ENCODE measurements at places on chromosomes 4 and X.

GRCh38 chrX:17859609-17860178, 1.4 kb downstream of the RAI2 start:
- no peak for DNase-seq

DNA sequence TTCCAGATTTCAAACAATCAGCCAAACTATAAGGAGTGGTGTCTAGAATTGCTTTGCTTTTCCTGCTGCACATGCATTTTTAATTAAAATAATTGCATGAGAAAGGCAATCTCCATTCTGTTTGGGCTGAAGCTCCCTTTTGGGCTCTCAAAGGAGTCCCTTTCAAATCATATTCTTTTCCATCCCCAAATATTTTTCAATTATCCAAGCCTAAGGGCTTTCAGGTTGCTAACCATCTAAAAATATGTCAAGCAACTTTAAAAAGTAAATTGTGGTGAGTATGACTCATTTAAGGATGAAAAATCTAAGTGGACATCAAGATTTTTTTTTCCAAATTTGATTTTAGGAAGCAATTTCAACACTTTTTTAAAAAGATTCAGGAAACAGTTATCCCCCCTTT, 28.4 kb downstream of the PIR start:
- DNase-seq: no peak

- no peak for DNase-seq
Measured at GRCh38 chr4:184755278-184755677, 21.4 kb upstream of the CENPU start.

GRCh38 chrX:1852082-1852481, 237.2 kb downstream of the ASMT start:
- DNase-seq: no peak

DNA sequence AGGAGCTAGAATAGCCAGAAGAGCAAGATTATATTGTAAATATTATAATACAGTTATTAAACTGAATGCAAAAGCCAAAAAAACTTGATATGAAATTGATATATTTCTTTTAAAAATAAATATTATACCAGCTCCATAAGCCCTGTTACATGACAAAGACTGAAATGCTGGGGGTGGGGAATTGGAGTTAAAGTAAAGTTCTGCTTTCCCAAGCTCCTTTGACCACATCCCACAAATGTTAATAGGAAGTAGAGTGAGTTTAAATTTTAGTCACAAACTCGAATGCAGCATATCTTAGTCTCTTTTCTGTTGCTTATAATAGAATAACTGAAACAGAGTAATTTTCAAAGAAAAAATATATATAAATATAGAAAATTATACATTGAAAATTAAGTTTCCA, 46.9 kb upstream of the NFKB1 start:
- DNase-seq: no peak

GRCh38 chrX:63784902-63785707, at the start of gene ARHGEF9:
Gene ARHGEF9, minus strand, starts transcription at chrX:63785214. Its CDS starts 69 bp downstream, at chrX:63785145.
- no peak for DNase-seq

DNA sequence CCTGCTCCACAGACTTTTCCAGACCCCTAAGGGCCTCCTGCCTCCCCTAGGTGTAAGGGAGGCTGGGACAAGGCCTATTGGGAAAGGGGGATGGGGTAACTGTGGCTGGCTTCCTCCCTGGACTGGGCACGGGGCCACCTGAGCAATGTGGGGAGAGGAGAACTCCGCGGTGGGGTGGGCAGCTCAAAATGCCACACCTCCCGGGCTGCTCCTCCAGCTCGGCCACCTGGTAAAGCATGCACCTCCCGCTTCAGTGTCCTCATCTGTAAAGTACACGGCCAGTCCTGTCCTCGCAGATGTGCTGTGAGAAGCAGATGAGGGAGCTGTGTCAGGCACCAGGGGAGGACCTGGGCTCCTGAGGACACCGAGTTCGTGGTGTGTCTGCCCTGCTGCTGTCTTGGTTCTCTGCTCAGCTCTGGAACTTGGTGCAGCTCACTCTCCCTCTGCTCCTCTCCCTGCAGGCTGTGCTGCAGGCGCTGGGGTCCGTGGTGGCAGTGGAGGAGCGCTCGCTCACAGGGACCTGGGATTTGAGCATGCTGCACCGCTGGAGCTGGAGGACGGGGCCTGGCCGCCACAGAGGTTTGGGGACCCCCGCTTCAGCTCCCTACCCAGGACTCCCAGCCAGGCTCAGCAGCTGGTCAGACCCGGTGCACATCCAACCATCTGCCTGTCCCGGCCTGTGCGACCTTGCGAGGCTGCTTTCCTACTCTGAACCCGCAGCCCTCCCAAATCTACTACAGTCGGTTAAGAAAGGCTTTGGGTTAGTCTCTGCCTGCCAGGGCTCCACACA, 20.8 kb upstream of the MRFAP1 start:
- DNase-seq: no peak

DNA sequence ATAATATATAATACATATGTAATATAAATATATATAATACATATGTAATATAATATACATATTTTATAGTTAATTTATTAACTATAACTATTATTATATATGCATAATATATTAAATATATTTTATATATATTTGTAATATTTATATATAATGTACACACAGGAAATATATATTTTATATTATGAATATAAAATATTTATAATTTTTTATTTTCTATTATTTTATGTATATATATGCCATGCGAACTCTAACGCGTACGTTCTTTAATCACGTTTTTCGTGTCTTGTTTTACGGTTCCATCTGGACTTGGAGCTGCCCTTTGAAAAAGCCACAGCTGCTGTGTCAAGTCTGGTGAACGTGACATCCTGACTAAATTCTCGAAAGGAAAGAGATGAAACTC, 332.1 kb downstream of the ASMT start:
- DNase-seq: no peak

DNA sequence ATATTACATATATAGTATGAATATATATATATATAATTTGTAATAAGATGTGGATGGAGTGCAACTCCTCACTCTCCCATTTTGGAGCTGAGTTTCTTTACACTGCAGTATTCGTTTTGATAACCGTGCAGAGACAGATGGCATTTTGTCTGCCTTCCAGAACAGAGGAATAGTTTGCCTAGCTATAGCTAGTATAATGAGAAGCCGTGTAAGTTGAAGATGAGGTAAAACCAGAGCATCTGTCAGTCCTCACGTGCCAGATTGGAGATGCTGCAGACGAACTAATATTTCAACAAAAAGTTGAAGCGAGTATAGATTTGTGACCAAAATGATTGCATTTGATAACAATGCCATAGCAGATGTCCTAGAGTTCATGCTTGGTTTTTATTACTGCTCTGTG, 180.6 kb downstream of the FMR1NB start:
- DNase-seq: no peak

DNA sequence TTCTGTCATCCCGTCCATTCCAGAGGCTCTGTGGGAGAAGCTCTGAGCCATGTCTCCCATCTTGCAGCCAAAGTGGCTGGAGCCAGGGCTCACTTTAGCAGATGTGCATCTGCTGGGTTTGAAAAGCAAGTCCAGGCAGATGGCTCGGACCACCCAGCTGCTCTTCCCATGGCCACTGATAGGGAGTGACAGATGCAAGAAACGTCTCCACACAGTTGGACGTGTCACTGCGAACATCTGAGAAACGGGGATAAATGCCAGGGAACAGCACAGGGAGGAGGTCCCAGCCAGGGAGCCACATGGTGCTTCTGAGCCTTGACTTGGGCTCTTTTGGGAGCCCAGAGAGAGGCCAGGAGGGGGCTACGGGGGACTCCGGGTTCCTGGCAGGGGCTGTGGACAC, 242.3 kb downstream of the AFAP1 start:
- DNase-seq: no peak

- no peak for DNase-seq
Measured at GRCh38 chr4:89259301-89260028, 48.1 kb downstream of the GPRIN3 start.

- no peak for DNase-seq
Measured at GRCh38 chr4:555566-556275, 20.4 kb downstream of the TMEM271 start.

GRCh38 chrX:50609796-50610195, 139.2 kb upstream of the DGKK start:
- no peak for DNase-seq

- DNase-seq: no peak
Measured at GRCh38 chr4:18975916-18976808, 954.6 kb upstream of the LCORL start.

DNA sequence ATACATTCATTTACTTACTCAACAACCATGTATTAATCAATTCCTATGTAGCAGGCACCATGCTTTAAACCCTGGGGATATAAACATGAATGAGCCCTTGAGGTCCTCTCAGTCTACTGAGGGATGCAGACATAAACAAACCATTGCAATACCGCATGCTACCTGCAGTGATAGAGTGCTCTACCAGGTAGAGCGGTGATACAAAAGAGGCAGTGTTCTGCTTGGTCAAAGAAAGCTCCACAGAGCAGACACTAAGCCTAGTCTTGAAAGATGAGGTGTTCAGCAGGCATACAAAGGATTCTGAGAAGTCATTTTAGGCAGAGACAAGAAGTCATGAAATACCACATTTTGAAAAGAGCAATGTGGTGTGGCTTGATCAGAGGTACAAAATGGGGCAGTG, 26.9 kb upstream of the AMOT start:
- no peak for DNase-seq

- DNase-seq: no peak
Measured at GRCh38 chr4:120088507-120088906, 21.9 kb upstream of the MAD2L1 start.

DNA sequence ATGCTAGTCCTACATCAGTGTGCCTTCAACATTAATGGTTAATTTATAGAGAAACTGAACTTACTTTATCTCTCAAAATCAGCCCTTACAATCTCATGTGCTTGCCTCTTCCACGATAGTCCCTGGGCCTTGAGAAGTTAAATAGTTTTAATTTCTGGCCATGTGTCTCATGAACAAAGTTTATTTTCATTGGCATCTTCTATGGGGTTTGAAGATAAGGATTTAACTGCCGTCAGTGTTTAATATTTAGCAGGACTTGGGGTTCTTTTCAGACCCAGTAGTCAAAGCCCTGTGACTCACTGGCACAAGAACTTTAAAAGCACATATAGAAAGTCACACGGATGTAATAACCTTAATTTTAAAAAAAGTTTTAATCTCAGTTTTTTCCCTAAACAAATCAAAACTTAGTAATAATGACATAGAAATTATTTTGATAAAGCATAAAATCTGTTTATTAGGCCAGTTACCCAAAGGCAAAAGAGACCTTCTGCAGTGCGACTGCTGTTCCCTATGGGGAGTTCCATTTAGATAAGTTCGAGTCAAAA, 10.1 kb upstream of the MPP1 start:
- DNase-seq: no peak

GRCh38 chr4:12071316-12071715, 642.6 kb upstream of the HS3ST1 start:
- no peak for DNase-seq

GRCh38 chrX:95884186-95884585, 800.5 kb upstream of the DIAPH2 start:
- DNase-seq: no peak

- DNase-seq: no peak
Measured at GRCh38 chrX:4994855-4995254, 1233.8 kb downstream of the NLGN4X start.

DNA sequence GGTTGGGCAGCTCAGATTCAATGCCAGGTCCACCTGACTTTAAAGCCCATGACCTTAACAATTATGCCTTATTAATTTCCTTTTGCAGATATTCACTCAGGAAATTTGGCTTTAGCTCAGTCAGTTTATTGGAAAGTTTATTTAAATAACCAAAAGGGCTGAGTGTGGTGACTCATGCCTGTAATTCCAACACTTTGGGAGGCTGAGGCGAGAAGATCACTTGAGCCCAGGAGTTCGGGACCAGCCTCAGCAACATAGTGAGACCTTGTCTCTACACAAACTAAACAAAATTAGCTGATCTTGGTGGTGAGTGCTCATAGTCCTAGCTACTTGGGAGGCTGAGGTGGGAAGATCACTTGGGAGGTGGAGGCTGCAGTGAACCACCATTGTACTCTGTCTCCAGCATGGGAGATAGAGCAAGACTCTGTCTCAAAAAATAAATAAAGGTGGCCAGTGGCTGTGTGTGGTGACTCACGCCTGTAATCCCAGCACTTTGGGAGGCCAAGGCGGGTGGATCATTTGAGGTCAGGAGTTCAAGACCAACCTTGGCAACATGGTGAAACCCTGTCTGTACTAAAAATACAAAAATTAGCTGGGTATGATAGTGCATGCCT, 43.3 kb downstream of the RHOH start:
- DNase-seq: no peak

All from stimulated activated CD8-positive, alpha-beta memory T cell treated with anti-CD3 and anti-CD28 coated beads, Interleukin-4, amount 100 ng/mL, for 4 hours (primary cell).